ENCODE measurements at places on chromosomes 3 and 15. TPM values are rescaled to one million over a fixed set of nuclear protein-coding genes. Genes with fewer than 3 reads are reported as not detected.

The ZNF80 gene
- 0.11 TPM for total RNA-seq

The GPR62 gene
- total RNA-seq, result not detected

The RETNLB gene
- not detected for total RNA-seq

The GPR176 gene
- 4.3 TPM for total RNA-seq

The TMEM207 gene
- not detected for total RNA-seq

The CNTN3 gene
- 0.36 TPM for total RNA-seq

The MIX23 gene
- total RNA-seq, result 22.4 TPM

The MORC1 gene
- not detected for total RNA-seq

DNA sequence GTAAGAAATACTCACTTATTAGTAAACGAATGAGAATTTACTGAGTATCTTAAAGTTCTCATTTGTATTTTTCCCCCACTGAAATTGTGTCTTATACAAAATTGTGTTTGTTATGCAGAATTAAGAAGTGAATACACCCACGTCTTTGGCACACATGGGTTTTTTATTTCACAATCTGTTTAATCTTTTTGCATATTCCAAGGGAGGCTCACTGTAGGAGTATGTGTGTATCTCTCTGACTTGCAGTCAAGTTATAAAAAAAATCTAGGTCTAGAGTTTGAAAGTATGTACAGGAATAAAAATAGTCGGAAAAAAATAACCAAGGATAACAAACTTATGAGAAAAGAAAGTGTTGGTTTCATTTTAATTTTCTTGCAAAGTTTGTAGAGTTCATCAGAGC, 255.2 kb downstream of the PDCD6IP start:
- no peak for DNase-seq

DNA sequence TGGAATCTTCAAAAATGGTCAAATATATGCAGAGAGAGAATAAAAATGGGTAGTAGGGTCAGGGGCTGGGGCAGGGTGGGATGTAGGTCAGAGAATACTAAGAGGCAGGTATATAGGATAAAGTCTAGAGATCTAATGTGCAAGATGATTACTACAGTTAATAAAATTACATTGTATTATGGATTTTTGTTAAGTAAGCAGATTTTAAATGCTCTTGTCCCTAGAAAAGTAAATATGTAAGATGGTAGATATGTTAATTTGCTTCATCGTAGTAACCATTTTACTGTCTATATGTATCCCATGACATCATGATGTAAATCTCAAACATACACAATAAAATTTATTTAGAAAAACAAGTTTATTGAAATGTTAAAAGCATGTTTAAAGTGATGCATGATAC, 1051.4 kb downstream of the AGBL1 start:
- DNase-seq, result no peak

GRCh38 chr3:110521019-110521418, 550.6 kb upstream of the NECTIN3 start:
- no peak for DNase-seq

DNA sequence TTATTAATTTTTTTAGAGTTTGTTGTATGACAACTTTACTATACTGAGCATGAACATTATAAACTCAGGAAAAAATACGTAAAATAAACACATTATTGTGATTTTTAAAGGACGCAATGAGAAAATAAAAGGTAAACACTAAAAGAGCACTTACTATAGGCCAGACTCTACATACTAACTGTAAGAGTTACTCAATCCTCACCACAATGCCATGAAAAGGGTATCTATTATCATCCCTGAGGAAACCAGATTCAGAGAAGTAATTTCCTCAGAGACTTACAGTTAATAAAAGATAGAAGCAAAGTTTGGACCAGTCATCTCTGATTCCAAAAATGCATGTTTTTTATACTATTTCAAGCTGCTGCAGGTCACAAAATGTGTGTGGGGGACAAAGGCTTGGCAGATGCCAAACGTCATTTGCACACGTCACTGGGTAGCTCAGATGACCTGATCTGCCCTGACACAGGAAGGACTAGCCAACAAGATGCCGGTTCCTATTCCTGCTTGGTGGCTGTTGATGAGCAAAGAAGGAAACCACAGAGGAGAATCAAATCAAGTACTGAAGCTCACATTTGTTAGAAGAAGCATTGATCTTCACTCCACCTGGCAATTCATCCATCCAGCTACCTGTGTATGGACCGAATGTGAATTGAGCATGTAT, 42.3 kb downstream of the KLHL6 start:
- no peak for DNase-seq

DNA sequence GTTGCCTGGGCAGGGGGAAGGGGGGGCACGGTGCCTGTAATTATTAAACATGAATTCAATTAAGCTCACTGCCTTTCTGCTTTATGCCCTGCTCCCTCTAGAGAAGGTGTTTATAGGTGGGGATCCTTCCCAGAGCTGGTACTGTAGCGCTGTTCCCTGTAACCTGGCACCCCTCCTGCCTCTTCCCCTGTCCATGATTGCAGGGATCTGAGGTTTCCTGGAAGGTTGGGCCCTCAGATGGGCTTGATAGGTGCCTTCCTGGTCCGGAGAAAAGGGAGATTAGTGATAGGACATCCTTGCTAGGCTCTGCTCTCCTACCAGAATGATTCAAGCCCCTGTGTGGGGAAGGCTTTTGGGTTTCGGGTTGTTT, 2.1 kb upstream of the FAM131A start:
- DNase-seq, result no peak

GRCh38 chr3:54863366-54863765, 64.5 kb downstream of the LRTM1 start:
- DNase-seq, result no peak

DNA sequence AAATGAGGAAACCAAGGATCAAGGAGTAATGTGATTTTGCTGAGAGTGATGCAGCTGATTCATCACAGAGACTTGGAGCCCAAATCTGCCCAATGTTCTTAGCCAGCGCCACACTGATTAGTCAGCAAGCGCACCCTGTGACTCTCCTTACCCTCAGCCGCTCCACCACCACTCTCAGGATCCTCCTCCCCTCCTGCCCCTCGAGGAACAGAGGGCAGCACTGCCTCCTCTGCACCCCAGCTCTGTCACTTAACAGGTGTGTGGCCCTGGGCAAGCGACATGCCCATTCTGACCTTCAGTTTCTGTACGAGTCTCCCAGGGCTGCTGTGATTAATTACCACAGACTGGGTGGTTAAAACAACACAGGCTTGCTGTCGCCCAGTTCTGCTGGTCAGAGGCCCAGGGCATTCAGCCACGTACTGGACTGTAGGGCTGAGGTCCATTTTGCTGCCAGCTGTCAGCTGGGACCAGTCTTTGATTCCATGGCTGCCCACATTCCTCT, 36.1 kb upstream of the HRH1 start:
- no peak for DNase-seq

DNA sequence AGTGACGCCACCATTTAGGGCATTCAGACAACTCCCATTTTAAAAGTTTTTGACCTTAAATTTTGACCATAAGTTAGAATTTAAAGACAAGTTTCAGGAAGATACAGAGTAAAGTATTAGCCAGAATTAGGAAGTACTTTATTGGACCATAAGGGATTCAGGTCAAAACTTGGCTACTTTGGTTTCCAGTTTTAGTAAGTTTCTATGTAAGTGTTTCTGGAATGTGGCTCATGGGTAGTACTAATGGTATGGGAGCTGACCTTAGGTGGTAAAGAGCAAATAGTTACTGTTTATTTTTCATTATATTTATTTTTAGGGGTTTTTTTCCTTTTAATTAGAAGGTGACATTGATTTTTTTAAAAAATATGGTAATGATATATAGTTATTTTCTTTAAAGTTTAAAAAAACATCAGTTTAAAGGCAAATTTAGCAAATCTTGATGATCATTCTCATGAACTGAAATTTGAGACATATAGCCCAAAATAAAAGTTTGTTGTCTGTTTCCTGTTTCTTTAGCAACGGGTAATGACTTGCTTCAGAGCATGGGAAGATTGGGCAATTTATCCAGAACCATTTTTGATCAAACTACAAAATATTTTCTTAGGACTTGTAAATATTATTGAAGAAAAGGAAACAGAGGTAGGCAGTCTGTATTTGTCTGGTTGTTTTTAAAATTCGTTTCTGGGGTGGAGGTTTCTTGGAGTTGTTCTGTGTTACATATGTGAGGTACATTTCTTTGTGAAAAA, 34.3 kb downstream of the U2SURP start:
- no peak for DNase-seq

- peak; percentile 50 for DNase-seq
Measured at GRCh38 chr3:100875239-100875638, 118.0 kb downstream of the ABI3BP start.

- DNase-seq, result no peak
Measured at GRCh38 chr15:27330326-27330725, 359.3 kb downstream of the GABRG3 start.

GRCh38 chr3:158830391-158830790, 28.5 kb downstream of the MFSD1 start:
- DNase-seq, result no peak

DNA sequence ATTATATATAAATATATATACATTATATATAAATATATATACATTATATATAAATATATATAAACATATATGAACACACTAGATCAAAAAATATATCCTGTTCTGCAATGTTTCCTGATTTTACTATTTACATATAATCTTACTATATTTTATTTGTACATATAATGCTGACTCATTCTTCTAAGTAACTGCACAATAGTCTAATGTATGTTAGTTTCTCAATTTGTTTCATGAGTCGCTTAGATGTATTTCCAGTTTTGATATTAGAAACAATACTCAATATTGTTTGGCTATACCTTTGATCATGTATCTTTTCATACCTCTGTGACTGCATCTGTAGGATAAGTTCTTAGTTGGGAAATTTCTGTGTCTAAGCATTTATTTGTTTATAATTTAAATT, 669.9 kb upstream of the CCDC54 start:
- no peak for DNase-seq

GRCh38 chr15:40618023-40618422, 24.0 kb downstream of the KNL1 start:
- no peak for DNase-seq

DNA sequence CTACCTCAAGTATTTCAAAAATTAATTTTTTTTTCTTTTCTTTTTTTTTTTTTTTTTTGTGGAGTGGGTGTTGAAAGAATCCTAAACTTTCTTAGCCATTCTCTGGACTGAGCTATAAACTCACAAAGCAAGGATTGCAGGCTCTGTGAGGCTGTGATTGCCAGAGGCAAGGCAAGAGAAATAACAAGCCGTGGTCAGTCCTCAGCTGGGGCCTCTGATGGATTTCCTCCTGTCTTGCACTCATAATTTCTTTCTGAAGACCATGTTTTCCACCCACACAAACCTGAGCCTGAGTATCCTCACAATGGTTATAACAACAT, 1.3 kb downstream of the CX3CR1 start:
- DNase-seq, result no peak

- DNase-seq, result no peak
Measured at GRCh38 chr15:98966091-98966787, 41.4 kb downstream of the PGPEP1L start.

GRCh38 chr15:75578173-75578947, 755 bp downstream of the PTPN9 start:
- DNase-seq, result peak; percentile 68

DNA sequence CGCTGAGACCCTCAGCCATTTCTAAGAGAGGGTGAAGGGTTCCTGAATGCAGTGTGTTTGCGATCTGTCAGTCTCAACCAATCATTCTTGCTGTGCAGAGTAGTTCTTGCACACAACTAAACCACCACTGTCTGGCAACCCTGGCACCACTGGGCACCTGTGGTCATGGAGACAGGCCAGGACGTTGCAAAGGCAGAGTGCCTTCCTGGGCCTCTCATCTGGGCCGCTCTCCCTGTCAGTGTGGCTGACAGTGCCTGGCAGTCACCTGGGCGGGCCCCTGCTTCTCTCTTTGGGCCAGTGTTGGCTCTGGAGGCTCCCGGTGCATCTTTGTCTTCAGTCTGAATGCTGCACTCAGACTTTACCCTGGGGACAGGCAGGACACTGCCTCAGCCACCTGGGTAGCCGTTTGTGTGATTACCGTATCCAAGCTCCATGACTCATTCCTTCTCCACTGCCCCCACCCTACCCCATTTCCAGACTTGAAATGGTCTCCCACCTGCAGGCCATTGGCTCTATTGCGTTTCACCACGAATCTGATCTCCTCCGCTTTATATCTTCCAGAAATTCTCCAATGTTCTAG, 104.6 kb upstream of the KLF13 start:
- no peak for DNase-seq

DNA sequence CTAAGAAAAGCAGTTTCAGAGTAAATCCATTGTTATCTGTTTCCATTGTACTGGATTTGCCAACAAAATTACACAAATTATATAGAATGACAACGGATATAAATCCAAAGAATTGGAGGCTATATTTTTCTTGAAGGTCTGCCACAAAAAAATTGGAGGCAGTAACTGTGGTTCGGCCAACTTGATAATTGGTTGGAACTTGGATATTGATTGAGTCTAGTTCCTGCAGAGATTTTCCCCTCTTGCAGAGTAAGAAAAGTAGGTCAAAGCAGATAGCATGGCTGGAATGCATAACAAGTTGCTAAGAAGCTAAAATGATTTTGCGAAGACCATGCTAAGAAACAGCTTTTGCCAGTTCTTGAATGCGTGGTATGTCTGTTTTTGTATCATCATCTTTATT, 269.6 kb upstream of the CFAP20DC start:
- DNase-seq, result no peak

DNA sequence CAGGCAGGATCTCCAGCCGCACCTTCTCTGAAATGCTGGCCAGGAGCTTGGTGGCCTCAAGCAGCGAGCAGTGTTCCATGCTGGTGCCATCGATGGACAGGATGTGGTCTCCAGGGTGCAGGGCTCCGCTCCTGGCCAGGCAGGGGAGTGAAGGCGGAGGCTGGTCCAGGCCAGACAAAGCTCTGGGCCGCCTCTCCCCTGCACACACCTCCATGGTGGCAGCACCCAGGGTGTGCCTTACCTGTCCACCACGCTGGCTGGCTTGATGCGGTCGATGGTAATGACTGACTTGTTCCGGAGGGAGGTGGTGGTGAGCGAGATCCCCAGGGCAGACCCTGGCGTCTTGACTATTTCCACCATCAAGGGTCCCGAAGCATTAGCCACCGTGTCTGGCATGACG, 20.0 kb downstream of the GRIP2 start:
- DNase-seq, result no peak

GRCh38 chr15:69138963-69139362, 21.5 kb upstream of the GLCE start:
- no peak for DNase-seq

- no peak for DNase-seq
Measured at GRCh38 chr3:42368861-42369260, 41.5 kb downstream of the LYZL4 start.

All from heart left ventricle (tissue), 16 donors.